Thymus (tissue), 14 donors: ENCODE measurements at places on chromosomes 2 and 18. TPM values are rescaled to one million over a fixed set of nuclear protein-coding genes. Genes with fewer than 3 reads are reported as not detected.

DNA sequence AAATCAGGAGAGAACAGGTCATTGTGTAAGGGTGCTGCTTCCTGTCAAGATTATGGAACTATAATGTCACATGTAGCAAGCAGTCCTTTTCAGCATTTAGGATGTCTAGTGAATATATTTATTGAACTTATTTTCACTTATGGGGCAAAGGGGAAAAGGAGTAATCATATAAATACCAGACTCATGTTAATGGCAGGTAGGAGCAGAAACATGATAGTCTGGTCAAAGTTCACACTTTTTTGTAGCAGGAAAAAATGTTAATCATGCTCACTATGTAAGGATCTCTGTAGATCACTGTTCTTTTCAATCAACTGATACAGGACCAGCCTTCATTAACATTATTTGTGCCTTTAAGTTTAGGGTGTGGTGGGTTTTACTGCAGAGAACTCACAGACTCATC, 219.0 kb downstream of the STK39 start:
- DNase-seq = no peak
- peaks cover 3% of the 10 kb centered on the region for H3K36me3 ChIP-seq
- no peak overlapping the region for H3K27ac ChIP-seq
- no peak overlapping the region for H3K4me3 ChIP-seq

DNA sequence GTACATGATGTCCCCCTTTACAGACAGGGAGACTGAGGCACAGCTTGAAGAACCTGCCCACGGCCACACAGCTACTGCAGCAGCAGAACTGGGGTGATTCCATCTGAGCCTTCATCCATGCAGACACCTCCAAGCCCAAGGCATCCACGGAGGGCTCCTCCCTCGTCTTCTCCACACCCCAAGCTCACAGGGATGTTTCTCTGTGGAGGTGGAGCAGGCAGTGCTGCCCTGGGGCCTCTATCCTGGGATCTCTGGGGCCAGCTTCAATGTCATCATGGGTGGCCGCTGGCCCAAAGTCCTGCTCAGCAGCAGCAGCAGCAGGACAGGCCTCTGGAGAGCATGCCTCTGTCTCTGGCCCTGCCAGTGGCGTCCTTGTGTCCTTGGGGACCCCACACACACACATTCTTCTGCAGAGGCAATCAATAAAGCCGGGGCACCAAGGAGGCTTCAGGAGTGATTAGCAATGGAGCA, 31.2 kb downstream of the ADI1 start:
- no peaks in the 10 kb centered on the region for H3K27me3 ChIP-seq
- H3K36me3 ChIP-seq = peaks cover 3% of the 10 kb centered on the region
- H3K4me3 ChIP-seq = no peak overlapping the region
- no peak for DNase-seq
- no peak overlapping the region for H3K27ac ChIP-seq
- no peaks in the 10 kb centered on the region for H3K4me1 ChIP-seq

GRCh38 chr2:101140237-101140636, 10.9 kb downstream of the TBC1D8 start:
- no peak for DNase-seq
- H3K36me3 ChIP-seq = no peaks in the 10 kb centered on the region
- no peak overlapping the region for H3K27ac ChIP-seq
- H3K27me3 ChIP-seq = no peaks in the 10 kb centered on the region
- no peaks in the 10 kb centered on the region for H3K4me1 ChIP-seq

- H3K4me1 ChIP-seq = no peaks in the 10 kb centered on the region
- H3K27ac ChIP-seq = no peak overlapping the region
- H3K36me3 ChIP-seq = no peaks in the 10 kb centered on the region
- no peak overlapping the region for H3K4me3 ChIP-seq
- no peak for DNase-seq
These were observed 19.4 kb upstream of the MPPE1 start for GRCh38 chr18:11927497-11927896.

GRCh38 chr18:67525328-67526099, 9.0 kb upstream of the DSEL start:
- no peaks in the 10 kb centered on the region for H3K4me1 ChIP-seq
- DNase-seq = no peak
- H3K27ac ChIP-seq = no peak overlapping the region
- no peak overlapping the region for H3K4me3 ChIP-seq
- H3K27me3 ChIP-seq = no peaks in the 10 kb centered on the region

- no peaks in the 10 kb centered on the region for H3K4me1 ChIP-seq
- no peaks in the 10 kb centered on the region for H3K36me3 ChIP-seq
- no peak for DNase-seq
- no peaks in the 10 kb centered on the region for H3K27me3 ChIP-seq
- no peak overlapping the region for H3K27ac ChIP-seq
These were observed 43.7 kb upstream of the STAM2 start for GRCh38 chr2:152219077-152219828.

DNA sequence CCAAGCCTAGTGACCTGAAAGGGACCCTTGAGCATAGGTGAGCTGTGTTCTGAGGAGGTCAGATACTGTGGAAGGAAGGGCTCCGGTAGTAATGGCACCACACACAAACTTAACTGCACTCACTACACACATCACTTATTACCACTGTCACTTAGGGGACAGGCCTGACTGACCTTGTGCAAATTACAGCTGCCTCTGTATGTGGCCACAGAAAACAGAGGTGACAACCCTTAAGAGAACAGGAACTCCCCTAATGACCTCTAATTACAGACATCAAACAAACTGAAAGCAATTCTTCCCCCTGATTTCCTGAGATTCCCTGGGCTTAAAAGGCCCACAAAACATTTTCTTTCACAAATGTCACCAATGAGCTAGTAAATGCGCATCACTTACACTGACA, 360.6 kb downstream of the RND3 start:
- no peaks in the 10 kb centered on the region for H3K4me1 ChIP-seq
- H3K36me3 ChIP-seq = no peaks in the 10 kb centered on the region
- DNase-seq = no peak
- H3K27ac ChIP-seq = no peak overlapping the region
- no peak overlapping the region for H3K4me3 ChIP-seq
- H3K27me3 ChIP-seq = no peaks in the 10 kb centered on the region

DNA sequence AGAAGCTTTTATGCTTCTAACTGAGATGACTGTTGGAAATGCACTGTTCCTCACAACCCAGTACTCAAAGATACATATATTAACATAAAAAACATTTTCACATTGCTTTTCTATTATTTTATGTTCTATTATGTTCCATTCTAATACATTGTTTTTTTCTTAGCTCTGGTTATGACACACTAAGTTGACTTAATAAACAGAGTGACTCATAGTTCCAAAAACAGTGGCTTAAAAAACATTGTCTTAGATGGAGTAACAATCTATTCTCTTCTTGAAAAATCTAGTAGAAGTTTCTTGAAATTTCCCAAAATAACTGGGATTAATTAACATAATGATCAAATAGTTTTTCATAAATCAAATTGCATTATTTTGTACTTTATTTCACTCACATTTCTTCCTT, 328.2 kb upstream of the LRATD1 start:
- H3K27me3 ChIP-seq = no peaks in the 10 kb centered on the region
- H3K4me3 ChIP-seq = no peak overlapping the region
- H3K36me3 ChIP-seq = no peaks in the 10 kb centered on the region

DNA sequence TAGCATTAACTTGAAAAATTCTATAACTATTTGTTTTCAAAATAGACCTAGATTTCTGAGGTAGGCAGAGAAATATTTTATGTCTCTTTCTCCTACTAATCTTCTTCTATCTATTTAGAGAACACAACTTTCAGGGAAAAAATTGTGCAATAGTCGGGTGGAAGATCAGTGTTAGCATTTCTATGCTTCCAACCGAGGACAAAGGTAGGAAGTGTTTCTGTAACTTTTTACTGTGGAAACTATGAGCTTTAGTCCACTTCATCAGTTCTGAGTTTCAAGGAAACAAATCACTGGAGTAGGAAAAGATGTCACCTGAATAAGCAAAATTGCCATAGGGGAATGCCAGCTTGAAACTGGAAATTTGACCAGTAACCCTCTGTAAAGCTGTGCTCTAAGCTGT, 207.7 kb upstream of the CTAGE1 start:
- H3K36me3 ChIP-seq = no peaks in the 10 kb centered on the region
- H3K4me3 ChIP-seq = no peak overlapping the region
- H3K27me3 ChIP-seq = no peaks in the 10 kb centered on the region
- H3K27ac ChIP-seq = no peak overlapping the region
- H3K4me1 ChIP-seq = no peaks in the 10 kb centered on the region

DNA sequence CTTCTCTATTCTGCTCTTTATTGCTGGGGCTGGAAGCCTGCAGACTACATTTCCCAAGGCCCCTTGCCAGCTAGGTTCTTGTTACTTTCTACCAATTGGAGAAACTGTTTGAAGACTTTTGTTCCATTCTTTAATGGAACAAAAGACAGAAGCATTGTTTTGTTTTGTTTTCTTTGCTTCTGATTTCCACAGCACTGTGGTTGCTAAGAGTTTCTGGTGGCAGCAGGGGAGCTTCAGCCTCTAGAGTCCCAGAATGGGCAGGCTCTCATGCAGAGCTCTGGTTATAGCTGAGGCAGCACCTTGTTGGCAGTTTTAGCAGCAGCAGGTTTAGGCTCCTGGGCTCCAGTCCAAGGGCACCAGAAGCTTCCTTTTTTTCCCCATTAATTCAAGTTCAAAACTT, 234.3 kb downstream of the ETAA1 start:
- H3K4me3 ChIP-seq = no peak overlapping the region
- no peak overlapping the region for H3K27ac ChIP-seq
- H3K4me1 ChIP-seq = no peaks in the 10 kb centered on the region
- H3K27me3 ChIP-seq = no peaks in the 10 kb centered on the region
- no peaks in the 10 kb centered on the region for H3K36me3 ChIP-seq
- no peak for DNase-seq

DNA sequence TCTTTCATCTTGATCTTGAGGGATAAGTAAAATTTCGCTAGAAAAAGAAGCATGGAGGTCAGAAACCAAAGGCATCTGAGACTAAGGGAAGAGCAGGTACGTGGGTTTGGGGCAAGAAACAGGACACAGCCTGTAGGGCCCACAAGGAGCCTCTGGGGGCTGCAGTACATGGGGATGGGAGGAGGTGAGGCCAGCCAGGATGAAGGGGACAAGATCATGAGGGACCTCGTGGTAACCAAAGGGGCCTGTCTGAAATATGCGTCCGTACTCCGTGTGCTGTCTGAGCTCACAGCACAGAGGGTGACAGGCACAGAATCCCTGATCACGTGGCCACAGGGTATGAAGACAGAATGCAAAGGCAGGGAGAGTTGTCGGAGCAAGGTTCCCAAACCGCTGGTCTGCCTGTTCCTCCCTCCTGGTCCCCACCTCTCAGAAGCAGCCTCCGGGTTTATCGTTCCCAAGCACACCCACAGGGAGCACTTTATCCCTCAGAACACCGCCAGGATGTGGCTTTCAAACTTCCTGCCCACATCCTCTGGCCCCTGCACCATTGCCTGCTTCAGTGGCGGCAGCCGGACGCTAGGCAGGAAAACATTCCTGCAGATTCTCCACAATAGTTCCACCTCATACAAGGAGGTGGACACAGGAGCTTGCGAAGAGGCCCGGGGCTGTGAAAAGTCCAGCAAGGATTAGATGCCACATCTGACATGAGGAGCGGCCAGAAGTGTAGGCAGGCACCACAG, 12.0 kb downstream of the TMEM163 start:
- DNase-seq = no peak
- no peaks in the 10 kb centered on the region for H3K36me3 ChIP-seq
- peaks cover 4% of the 10 kb centered on the region for H3K4me1 ChIP-seq
- peaks cover 12% of the 10 kb centered on the region for H3K27me3 ChIP-seq
- no peak overlapping the region for H3K27ac ChIP-seq

GRCh38 chr18:12068950-12069320, 24.7 kb upstream of the ANKRD62 start:
- H3K27ac ChIP-seq = no peak overlapping the region
- H3K27me3 ChIP-seq = no peaks in the 10 kb centered on the region
- no peak for DNase-seq
- no peak overlapping the region for H3K4me3 ChIP-seq

- no peaks in the 10 kb centered on the region for H3K36me3 ChIP-seq
- H3K27me3 ChIP-seq = no peaks in the 10 kb centered on the region
- H3K4me1 ChIP-seq = no peaks in the 10 kb centered on the region
- no peak overlapping the region for H3K27ac ChIP-seq
- no peak overlapping the region for H3K4me3 ChIP-seq
These were observed 353.9 kb upstream of the GYPC start for GRCh38 chr2:126302043-126302442.

DNA sequence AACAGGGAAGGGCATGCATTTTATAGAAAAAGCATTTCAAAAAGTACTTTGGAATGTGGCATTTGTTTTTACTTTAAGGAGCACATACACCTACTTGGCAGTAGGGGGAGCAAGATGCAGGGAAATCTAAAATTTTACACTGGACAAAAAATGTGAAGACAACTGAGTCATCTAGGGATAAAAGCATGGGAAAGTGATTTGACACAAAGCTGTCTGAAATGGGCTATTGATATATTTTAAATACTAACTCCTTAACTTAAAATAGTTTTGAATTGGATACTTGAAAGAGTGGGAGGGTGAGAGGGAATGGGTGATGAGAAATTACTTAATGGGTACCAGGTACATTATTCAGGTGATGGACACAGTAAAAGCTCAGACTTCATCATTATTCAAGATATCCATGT, 15.8 kb downstream of the TMEM200C start:
- H3K27me3 ChIP-seq = no peaks in the 10 kb centered on the region
- H3K4me1 ChIP-seq = no peaks in the 10 kb centered on the region
- no peak for DNase-seq
- H3K4me3 ChIP-seq = no peak overlapping the region
- H3K36me3 ChIP-seq = no peaks in the 10 kb centered on the region

- no peak overlapping the region for H3K27ac ChIP-seq
- no peaks in the 10 kb centered on the region for H3K4me1 ChIP-seq
- H3K4me3 ChIP-seq = no peak overlapping the region
- H3K36me3 ChIP-seq = no peaks in the 10 kb centered on the region
- no peaks in the 10 kb centered on the region for H3K27me3 ChIP-seq
These were observed 219.3 kb upstream of the TMEFF2 start for GRCh38 chr2:192413812-192414681.

DNA sequence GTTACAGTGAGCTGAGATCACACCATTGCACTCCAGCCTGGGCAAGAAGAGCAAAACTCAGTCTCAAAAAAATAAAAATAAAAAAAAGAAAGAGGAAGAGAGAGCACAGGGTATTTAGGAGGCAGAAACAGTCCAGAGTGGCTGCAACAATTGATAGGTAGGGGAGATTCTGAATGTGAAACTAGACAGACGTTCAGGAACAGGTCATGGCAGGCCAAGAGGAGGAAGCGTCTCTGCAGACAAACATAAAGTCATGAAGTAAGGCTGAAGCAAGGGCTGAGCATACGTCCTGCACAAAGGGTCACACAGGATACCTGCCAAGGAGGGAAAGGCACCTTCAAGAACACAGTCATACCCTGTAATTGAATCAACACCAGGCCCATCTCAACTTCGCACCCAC, 64.1 kb upstream of the ZNF532 start:
- H3K4me1 ChIP-seq = no peaks in the 10 kb centered on the region
- no peaks in the 10 kb centered on the region for H3K36me3 ChIP-seq
- DNase-seq = no peak
- no peak overlapping the region for H3K4me3 ChIP-seq

SDC1 gene
- 6.8 TPM for total RNA-seq

MDH1B gene
- 1.2 TPM for total RNA-seq

RBM44 gene
- 0.85 TPM for total RNA-seq

SERPINB2 gene
- 2.5 TPM for total RNA-seq

FSIP2 gene
- 0.57 TPM for total RNA-seq

COL4A4 gene
- total RNA-seq = 1.7 TPM

TRABD2A gene
- total RNA-seq = 1.6 TPM
